ENCODE measurements at places on chromosomes 11 and 22.

DNA sequence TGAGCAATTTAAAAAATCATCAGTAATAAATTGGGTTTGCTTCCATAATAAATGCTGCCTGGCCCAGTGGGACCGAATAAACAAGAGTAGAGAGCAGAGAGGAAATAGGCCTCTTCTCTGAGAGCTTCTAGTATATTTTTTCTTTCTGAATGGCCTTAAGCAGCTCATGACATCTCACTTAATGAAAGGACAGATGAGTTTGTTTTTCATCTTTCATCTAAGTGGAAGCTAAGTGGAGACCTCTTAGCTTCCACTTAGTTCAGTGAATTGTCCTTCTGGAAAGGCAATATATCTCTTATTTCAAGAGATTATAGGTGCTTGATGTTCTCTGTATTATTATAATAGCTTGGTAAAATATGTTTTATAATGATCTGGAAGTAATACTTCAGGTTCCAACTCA is 245.9 kb upstream of the ANO3 start:
- no peak for DNase-seq

- DNase-seq, result no peak
These were observed 113.2 kb downstream of the NECTIN1 start for GRCh38 chr11:119615882-119616196.

DNA sequence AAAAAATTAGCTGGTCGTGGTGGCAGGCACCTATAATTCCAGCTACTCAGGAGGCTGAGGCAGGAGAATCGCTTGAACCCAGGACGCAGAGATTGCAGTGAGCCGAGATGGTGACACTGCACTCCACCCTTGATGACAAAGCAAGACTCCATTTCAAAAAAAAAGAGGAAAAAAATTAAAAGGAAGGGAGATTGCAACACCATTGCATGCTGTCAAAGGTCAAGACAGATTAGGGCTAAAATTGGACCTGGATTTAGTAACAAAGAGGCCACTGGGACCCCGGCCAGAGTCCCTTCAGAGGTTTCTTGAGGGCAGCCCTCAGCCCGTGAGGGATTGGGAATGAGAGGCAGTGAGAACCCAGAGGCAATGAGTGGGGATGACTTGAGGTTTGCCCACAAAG is 8.2 kb upstream of the MAFF start:
- no peak for DNase-seq

DNA sequence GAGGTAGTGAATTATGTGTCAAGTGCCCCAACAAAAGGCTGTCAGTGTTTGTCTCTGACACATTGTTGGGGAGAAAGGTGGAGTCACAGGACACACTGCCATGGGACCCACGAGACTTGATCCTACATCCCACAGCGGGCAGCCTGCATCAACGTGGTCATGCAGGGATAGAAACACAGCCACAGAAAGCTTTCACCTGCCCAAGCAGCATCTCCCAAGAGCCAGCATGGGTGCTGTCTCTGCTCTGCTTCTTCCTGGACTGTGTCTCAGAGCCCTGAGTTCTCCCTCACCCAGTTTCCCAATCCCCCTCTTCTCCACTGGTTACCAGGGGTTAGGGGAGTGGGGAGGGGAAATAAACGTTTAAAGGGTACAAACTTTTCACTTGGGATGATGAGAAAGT is 97.2 kb downstream of the VPREB1 start:
- no peak for DNase-seq

DNA sequence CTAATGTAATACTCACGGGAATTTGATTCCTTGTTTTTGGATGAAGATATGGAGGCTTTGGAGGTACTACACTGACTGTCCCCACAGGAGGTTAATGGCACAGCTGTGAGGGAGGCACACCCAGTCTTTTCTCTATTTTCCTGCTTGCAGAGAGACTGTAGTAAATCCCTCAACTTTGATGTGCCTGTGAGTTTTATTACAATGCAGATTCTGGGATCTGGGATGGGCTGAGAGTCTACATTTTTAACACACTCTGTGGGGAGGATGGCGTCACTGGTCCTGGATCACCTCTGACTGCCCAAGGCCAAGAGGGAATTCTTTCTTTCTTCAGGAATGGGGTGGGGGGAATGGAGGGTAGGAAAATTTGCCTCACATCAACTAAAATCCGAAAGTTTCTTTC is 80.2 kb upstream of the NTM start:
- DNase-seq, result no peak

Measured in stimulated activated CD4-positive, alpha-beta T cell treated with anti-CD3 and anti-CD28 coated beads, Interleukin-12 subunit alpha, Interleukin-12 subunit beta, amount 100 ng/mL, for 4 hours (primary cell).